T-helper 17 cell (primary cell): ENCODE measurements at places on chromosomes 2 and 18. TPM values are rescaled to one million over a fixed set of nuclear protein-coding genes. Genes with fewer than 3 reads are reported as not detected.

COL3A1 gene
- 0.12 TPM for total RNA-seq

NETO1 gene
- not detected for total RNA-seq

GPBAR1 gene
- 1.5 TPM for total RNA-seq

C2orf15 gene
- 2.7 TPM for total RNA-seq

LRRTM1 gene
- not detected for total RNA-seq

RHOB gene
- total RNA-seq: 62.9 TPM

FTCDNL1 gene
- total RNA-seq: 1.8 TPM

SLC5A7 gene
- not detected for total RNA-seq

NAPG gene
- 37.9 TPM for total RNA-seq

HOXD13 gene
- total RNA-seq: not detected

CFAP53 gene
- 0.42 TPM for total RNA-seq

GRCh38 chr2:234879671-234880455 is 72.0 kb upstream of the SH3BP4 start:
- no peak for DNase-seq

DNA sequence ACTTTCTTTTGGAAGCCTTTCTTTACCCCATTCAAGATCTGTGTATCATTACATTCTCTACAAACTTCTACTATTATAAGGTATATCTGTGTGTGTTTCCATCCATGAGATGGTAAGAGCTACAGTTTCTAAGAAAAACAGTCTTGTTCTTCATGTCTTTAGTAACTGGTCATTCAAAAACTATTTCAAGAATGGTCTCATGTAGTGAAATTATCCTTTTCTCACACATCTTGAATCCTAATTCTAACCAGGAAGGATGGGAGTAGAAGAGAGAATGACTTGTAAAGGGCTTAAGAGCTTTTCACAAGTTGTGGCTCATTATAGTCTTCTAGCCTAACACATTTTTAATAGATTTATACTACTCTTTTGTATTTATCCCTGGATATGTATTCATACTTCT is 47.3 kb downstream of the ROCK1 start:
- DNase-seq: no peak

DNA sequence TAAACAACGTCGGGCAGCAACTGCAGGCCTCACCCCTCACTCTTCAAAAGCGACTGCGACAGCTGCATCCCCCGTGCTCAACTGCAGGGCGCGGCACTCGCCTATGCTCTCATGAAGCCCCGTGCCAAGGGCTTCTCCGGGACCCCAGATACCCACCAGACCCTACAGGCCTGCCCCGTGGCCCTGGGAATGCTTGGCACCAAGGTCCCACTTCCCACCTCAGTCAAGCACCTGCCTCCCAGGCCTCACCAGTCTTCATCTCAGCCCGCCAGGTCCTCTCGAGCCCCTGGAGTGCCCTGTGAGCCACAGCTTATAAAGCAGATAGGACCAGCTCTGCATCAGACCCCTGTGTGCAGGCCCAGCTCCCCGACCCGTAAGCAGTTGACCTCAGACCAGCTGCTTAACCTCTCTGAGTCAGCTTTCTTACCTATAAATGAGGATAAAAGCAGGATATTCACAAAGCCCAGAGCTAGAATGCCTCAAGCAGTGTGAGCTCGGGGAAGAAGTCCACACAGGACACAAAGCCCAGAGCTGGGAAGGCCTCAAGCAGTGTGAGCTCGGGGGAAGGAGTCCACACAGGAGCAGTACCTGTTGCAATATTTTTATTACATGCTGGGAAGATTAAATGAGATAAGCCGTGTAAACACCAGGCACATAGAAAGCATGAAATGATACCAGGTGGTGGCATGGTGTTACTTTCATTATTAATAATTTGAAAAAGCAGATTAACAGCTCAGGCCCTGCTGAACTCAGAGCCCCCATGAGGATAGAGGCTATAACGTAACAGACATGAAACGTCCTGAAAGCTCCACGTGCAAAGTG is 96.9 kb downstream of the HDAC4 start:
- no peak for DNase-seq

DNA sequence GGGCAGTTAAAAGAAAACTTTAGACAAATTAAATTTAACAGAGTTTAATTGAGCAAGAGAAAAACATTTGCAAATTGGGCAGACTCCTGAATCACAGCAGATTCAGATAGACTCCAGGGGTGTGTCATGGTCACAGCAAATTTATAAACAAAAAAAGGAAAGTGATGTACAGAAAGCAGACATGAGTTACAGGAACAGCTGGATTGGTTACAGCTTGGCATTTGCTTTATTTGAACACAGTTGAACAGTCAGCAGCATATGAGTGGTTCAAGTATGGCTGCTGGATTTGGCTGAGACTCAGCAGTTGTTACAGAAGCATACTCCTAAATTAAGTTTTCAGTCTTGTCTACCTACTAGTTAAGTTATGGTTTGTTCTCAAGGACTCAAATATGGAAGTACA is 82.3 kb upstream of the NYAP2 start:
- DNase-seq: no peak

- DNase-seq: no peak
Measured at GRCh38 chr2:169771612-169772011, 27.1 kb upstream of the SSB start.

DNA sequence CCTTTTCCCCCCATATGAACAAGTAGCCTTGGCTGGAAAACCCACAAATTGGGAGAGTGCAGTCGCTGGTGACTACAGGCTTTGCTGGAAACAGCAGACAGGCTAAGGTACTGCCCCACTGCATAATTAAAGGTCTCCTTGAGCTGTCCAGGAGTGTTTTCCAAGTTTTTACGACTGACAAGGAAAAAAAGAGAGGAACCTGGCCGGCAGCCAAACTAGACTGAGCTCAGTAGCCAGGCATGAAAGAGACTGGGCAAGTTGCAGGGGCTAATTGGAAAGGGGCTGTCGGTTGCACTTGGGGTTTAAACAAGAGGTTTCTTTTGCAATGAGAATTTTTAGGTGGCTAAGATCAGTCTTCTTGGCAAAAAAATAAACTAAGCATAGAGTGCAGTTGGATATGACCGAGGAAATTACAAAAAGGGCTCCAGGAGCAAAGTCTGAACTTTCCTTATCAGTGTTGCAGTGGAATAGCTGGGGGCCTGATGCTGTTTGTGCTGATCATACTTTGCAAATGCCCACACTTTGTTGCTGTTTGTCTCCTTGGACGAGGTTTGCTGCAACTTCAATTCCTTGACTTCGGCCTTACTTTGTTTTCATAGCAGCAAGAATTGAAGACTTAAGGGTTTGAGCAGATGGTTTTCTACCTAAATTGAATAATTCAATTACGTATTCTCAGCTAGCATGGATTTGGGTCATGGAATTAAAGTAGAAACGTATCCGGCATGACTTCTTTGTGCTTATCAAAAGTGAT is 2.1 kb downstream of the GULP1 start:
- DNase-seq: no peak

- DNase-seq: no peak
Measured at GRCh38 chr18:52588931-52589330, 248.9 kb downstream of the DCC start.

GRCh38 chr2:237547841-237548416 is 18.4 kb upstream of the PRLH start:
- no peak for DNase-seq

- DNase-seq: no peak
Measured at GRCh38 chr18:76356666-76357065, 138.4 kb downstream of the ZNF516 start.

DNA sequence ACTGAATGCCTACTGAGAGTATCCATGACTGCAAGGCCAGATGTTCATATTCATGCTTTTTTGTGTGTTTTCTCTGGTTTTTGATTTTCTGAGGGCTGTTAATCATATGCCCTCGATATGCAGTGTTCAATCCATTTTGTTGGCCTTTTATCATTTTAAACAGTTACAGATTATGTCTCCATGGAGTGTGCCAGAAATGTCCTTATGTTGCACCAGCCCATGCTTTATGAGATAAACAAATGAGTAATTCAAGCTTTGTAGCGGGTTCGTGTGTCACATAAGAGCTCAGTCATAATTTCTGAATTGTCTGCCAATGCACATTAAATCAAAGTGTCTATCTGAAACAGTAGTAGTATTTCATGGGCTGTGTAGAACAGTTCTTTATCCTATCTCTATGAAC is 583.0 kb downstream of the THSD7B start:
- no peak for DNase-seq

DNA sequence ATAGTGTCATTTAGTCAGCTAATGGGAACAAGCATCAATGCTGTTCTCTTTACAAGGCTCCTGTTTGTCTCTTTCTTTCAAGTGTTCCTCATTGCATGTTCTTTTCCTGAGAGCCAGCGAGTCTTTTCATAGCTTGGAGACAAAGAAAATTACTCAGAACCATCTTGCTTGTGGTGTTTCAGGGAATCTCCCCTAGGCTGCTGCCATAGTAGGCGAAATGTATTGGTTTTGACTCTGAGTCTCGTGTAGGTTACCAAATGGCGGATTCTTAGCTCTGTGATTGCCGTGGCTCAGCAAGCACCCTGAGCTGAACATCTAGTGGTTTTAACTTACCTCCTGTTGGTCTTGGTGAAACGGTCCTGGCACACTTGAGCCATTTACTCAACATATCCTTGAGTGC is 68.7 kb downstream of the RHBDD1 start:
- no peak for DNase-seq

GRCh38 chr2:74364533-74365505 is 15.3 kb downstream of the DCTN1 start:
- no peak for DNase-seq

DNA sequence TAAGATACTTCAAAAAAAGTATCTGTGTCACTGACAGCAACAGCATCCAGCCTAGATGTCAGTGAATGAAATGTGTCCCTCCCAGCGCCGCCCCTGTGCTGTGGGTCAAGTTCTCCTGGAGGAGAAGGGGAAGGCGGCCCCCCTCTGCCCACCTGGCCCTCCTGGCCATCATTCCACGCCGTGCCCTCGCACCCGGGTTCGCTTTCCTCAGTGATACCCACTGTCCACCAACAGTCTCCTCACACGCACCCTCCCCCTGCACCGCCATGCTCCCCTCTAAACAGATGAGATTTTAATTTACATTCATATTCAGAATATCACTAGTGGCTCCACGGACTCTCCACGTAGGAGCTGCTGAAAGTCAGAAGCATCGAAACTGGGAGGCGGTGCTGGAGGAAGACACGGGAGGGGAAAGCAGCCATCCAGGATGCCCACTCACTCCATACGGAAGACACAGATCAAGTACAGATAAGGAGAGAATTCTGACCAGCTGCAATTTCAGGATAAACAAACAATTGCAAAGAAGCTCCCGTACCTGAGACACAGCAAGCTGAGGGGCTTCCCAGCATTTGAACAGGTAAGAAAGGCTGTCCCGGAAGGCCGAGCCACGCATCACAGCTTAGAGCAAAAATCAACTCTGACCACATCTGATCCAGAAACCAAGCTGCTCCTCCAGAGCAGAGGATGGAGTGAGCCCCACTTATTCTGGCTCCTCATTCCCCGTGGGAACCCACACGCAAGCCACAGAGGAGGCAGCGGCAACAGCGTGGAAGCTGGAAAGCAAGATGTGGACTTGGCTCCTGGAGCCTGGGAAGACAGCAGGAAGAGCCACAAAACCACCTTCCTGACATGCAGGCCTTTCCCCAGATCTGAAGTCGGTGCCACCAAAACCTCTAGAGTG is 49.7 kb downstream of the PXDN start:
- no peak for DNase-seq

DNA sequence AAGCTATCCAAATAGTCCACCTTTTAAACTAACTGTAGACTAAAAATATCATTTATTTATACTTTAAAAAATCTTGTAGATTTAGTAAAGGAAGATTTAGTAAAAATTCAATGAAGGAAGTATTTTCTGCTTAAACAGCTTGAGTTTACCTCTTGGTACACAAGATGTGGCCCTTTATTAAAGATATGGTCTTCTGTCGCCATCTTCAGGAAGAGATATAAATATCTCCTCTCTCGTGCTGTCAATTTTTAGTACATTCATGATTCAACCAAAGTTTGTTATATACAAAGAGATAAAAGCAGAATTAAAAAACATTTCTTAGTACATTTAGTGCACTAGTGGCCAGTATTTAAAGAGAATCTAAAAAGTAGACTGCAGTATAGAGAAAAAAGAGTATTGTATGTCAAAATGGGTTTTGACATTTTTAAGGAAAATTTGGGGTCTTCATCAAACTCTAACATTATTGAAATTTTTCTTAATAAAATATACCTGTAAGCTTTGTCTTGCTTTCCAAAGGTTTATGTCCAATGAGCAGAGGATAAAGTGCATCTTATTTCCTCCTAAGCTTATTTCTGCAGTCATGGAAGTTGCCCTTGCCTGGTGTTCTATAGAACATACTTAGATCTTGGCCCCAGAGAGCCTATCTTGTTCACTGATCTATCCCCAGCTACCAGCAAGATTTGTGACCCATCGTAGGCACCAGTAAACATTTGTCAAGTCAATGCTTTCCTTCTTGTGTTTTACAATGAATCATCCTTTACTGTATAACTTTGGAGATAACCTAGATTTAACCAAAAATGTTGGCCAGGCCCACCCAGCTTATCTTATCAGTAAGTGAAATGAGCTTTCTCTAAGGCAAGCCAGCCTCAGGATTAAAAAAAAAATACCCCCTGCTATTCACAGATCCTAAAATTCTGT is 18.5 kb upstream of the EML6 start:
- no peak for DNase-seq

DNA sequence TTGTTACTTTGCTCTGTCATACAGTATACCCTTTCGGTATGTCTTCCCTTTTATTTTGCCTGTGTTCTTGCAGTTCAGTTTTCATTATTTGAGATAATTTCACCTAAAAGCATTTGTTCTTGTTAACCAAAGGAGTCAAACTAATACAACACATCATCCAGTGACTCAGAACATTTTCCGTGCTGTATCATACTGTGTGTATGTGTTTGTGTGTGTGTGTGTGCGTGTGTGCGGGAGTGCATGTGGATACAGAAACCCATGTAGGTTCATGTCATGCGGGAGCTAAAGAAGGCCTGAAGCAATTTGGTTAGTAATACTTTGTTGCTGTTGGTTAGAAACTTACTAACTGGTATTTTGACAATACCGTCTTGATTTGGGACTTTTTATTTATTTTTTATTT is 60.0 kb downstream of the CEP192 start:
- DNase-seq: no peak

DNA sequence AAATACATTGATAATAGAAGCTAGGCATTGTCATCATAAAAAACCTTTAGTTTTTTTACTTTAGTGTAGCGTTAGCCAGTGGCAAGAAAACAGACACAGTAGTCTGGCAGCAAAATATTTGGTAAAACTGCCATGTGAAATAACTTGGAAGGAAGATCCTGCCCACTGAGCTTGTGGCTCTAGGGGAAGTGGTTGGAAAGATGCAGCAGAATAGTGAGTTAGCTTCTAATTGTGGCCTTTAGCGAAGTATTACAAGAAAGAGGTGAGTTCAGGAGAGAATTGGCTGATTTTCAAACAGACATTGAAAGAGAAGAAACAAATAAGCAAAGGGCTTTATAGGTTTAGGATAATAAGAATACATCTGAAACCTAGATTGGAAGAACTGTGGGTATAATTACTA is 1887.8 kb upstream of the CELF4 start:
- DNase-seq: no peak

- no peak for DNase-seq
Measured at GRCh38 chr2:144267239-144267638, 252.7 kb downstream of the ZEB2 start.
